ENCODE measurements at places on chromosomes 1 and 21.

DNA sequence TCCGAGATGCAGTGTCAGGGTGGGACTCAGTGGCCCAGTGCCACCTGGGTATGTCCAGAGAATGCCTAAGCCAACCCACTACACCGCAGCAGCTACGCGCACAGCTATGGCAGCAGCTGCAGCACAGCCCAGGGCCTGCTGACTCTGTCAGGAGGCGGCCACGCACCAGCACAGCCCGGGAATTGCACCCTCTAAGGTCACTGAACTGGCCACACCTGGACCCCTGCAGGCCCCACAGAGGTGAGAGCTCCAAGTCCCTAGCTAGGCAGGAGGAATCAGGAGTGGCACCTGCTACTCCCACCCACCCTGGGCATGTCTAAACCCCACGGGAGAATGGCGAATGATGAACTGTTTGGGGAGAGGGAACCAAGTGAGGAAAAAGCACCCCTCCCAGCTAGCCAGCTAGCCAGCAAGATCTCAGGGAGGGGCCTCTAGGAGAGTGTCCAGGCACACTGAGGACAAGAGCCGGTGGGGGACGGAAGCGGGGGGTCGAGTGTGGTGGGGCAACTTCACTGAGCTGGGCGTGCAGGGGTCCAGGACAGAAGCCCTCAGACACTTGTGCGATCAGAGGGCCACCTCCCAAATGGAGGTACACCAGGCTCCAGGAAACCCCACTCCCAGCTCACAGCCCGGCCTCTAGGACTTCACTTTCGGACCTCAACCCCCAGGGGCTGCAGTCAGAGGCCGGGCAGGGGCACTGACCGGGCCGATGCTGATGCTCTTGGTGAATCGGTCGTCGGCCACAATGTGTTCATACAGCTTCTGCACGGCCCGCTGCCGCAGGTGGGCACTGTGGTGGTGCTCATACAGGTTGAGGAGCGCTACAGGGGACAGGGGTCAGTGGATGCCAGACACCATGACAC, 13.9 kb downstream of the LSS start:
- no peak for DNase-seq

GRCh38 chr1:25875856-25876692, 566 bp upstream of the PAQR7 start:
- no peak for DNase-seq

DNA sequence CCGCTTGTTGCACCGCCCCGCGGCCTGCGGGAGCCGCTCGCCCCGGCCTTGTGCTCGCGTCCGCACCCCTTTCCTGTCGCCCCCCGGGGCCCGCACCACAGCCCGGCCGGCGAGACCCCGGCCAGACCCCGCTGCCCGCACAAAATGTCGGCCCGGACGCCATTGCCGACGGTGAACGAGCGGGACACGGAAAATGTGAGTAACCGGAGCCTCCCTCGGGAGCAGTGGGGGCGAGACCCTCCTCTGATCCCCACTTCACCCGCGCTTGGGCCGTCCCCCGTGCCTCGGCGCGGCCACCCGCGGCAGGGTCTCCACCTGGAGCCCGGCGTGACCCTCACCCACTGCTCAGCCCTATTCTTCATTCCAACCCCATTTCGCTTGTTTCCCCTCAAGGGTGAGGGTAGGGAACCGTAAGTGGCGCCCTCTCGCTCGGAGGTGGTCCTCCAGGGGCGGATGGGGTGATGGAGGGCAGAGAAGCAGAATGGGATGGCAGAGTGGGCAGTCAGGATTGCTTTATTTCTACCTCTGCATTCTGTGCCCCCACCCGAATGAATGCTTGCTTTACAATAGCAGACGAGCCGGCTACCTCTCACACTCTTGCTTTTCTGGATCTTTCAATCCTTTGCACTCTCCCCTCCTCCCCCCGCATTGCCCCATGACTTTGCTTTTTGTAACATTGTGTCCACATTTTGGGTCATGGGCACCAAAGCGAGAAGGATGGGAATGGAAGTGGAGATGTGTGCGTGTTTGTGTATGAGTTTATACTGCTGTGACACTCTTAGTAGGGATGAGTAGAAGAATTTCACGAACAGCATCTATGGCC, 954 bp downstream of the MARK1 start:
- no peak for DNase-seq

- DNase-seq = no peak
These were observed 24.0 kb upstream of the CPT2 start for GRCh38 chr1:53172426-53173128.

- no peak for DNase-seq
These were observed 11.5 kb upstream of the CXADR start for GRCh38 chr21:17501107-17502006.

- no peak for DNase-seq
These were observed at the start of gene PLEKHG5 for GRCh38 chr1:6491480-6491962. TSS of gene PLEKHG5 (minus strand) at chr1:6491667. CDS start at chr1:6477571, 14,096 bp downstream.

DNA sequence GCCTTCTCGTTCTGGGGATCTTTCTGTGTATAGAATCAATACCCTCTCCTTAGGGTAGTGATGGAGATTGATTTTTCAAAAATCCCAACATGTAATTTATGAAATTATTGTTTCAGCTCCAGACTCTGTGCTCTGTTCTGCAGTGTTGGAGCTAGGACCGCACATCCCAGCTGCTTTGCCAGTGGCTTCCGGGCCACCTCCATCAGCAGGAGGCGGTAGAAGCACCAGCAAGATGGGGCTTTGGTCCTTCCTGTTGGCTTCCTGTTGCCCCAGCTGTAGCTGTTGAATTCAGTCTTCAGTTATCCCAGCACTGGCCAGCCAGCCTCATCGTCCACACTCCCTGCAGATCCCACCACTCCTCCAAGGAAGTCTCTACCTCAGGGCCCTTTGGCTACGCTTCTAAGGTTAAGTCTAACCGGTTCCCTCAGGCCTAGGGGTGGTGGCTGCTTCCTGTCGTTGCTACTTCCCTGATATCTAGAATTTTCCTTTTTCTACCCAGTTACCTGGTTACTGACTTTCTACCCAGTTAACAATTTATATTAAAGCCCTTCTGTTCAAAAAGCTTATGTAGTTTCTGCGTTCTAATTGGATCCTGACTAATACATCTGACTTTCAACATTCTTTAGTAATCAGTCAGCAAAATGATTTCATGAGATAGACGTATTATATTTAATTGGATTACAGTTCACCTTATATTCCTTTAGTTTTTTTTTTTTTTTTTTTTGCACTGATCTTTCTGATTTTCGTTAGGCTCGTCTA, 24.6 kb downstream of the GALNT2 start:
- DNase-seq = no peak

GRCh38 chr1:22263359-22263758, 120.5 kb upstream of the WNT4 start:
- no peak for DNase-seq

GRCh38 chr1:22854688-22855565, 117.7 kb downstream of the LACTBL1 start:
- DNase-seq = no peak

DNA sequence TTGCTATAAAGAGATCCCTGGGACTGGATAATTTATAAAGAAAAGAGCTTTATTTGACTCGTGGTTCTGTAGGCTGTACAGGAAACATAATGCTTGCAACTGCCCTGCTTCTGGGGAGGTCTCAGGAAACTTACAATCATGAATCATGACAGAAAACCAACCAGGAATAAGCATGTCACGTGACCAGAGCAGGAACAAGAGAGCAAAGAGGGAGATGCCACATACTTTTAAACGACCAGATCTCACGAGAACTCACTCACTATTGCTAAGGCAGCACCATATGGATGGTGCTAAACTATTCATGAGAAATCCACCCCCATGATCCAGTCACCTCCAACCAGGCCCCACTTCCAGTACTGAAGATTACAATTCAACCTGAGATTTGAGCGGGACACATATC, 49.8 kb upstream of the RCC1 start:
- DNase-seq = no peak

DNA sequence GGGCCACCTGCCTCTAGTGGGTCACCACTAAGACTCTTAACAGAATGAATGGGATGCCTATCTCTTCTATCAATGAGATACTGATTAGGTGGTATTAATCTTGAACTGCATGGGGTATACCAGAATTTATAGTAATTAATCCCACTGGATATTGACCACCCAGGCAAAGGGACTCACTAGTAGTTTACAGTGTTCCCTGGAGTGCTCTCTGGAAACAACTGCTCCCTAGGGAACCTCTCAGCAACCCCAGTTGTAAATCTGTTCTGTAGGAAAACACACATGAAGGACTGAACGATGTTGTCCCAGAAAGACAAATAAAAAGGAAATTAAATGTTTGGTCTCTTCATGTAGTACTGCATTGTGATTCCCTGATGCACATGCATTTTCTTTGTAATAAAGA, 430.5 kb downstream of the HLX start:
- DNase-seq = no peak

GRCh38 chr21:42161401-42161955, 57.5 kb upstream of the ABCG1 start:
- no peak for DNase-seq

DNA sequence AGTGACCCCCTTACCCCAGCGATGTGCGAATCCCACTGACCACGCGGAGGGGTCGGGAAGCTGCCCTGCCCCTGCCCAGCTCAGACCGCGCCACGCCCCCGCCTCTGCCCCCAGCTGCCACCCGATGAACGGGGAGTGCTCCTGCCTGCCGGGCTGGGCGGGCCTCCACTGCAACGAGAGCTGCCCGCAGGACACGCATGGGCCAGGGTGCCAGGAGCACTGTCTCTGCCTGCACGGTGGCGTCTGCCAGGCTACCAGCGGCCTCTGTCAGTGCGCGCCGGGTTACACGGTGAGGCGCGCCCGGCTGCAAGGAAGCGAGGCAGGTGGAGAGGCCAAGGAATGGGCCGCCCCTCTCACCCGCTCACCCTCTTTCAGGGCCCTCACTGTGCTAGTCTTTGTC, 11.9 kb upstream of the LRRC71 start:
- no peak for DNase-seq

- no peak for DNase-seq
These were observed 445.4 kb upstream of the NFIA start for GRCh38 chr1:60636946-60637345.

- no peak for DNase-seq
These were observed 39.7 kb downstream of the C21orf91 start for GRCh38 chr21:17779496-17779895.

DNA sequence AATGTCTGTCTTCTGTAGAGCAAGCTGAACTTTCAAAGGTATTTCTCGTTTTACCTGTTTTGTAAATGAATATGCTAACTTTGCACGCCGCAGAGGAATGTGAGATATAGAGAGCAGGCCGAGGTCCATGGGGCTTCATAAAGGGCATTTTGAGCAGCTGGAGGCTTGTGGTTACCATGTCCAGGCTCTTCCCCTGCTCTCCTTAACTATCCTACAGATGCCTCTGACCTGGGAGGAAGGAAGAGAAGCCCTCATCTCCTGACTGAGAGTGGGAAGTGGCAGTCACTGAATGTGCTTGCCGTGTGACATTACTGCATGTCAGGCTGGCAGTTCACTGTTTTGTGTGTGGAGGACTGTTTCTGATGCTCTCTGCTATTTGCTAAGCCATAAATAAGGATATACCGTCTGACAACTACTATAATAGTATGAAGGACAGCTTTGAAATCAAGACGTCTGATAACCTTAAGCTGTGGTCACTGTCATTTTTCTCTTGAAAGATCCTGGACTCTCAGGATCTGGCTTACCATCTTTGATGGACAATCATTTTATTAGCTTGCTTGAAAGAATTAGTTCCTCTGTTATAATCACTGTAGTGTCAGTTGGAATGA, 92.2 kb downstream of the DYRK1A start:
- no peak for DNase-seq

DNA sequence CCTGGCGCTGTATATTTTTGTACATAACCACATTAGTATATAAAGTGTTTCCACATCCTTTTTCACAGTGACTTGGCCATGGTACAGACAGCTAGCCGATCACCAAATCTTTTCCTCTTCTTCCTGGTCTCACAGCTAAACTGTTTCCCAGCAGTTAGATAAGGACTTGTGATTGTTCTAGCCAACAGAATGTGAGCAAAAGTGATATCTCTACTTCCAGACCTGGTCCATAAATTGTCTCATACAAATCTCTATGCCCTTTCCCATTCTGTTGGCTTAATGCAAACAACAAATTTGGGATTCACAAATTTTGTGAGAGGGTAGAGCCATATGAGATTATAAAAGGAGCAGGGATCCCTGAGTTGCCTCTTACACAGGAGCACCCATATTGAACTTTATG, 19.5 kb downstream of the PAFAH2 start:
- no peak for DNase-seq

DNA sequence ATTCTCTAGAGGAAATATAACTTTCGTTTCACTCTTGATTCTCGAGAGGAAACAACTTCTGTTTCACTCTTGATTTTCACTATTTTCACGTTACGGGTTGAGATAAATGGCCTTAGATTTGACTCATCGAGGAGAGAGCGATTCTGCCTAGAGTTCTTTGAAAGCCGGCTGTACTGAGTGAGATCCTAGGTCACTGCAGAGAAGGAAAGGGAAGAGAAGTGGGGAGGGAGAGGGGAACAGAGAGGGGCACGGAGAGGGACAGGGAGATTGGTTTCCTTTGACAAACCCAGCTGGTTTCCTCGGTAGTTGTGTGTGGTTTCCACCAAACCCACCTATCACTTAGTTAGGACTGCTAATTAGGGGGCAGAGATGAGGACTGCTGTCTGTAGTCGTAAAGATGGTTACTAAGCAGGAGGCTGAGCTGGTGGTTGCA, 21.6 kb upstream of the GPR137B start:
- DNase-seq = no peak

DNA sequence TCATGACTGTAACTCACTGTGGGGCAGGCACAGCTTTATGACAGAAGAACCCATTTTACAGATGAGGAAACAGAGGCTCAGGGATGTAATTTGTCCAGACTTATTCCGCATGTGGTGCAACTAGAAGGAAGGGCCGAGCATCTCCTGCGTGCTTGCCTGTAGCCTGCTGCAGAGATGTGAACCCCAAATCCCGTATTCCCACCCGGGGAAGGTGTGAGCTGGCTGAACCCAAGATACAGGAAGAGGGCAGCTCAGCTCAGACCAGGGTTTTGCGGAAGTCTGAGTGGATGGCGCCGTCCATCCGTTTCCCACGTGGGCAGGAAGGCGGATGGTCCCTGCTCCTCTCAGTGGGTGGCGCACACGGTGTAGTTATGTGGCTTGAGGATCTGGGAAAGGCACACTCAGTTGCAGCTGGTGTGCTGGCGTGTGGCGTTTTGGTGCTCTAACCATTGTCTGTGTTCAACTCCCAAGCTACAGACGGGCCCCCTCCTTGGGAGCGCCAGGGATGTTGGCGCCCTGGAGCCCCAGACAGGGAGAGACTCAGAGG, 1.2 kb downstream of the CROCC start:
- no peak for DNase-seq

DNA sequence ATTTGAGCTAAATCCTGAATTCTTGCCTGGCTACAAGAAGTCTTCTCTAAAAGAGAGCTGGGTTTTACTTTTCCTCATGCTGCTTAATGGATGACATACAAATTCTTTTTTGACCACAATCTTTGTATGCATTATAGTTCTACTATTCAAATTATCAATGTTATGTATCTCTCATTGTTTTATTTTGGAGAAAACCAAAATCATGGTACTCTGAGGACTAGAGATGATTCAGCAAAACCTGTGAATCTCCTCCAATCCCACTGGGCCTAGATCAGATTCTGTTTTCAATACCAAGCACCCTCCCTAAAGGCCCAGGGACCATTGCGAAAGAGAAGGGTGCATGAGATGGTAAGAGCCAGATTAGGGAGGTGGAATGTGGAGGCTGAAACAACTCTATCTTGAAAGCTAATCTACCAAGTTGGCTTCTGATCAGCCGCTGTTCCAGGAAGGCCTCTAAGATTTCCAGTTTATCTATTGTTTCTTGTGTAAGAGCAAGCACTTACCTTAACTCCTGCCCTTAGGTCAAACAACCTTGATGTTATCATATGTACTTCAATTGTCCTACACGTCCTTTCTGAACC, 547.2 kb downstream of the PLPP3 start:
- no peak for DNase-seq

All from T-helper 22 cell (primary cell).